Activated CD8-positive, alpha-beta T cell treated with anti-CD3 and anti-CD28 coated beads for 36 hours (primary cell): ENCODE measurements at places on chromosomes 4 and X. TPM values are rescaled to one million over a fixed set of nuclear protein-coding genes. Genes with fewer than 3 reads are reported as not detected.

FHDC1 gene
- 0.11 TPM for total RNA-seq

PDE5A gene
- 0.22 TPM for total RNA-seq

GPRASP1 gene
- 3.0 TPM for total RNA-seq

TMEM271 gene
- total RNA-seq: not detected

CT45A5 gene
- not detected for total RNA-seq

EPGN gene
- not detected for total RNA-seq

FGF16 gene
- total RNA-seq: not detected

PAGE5 gene
- total RNA-seq: not detected

KCND1 gene
- total RNA-seq: 2.5 TPM

PNMA6F gene
- total RNA-seq: not detected

ARMCX2 gene
- total RNA-seq: 19.4 TPM

WDR44 gene
- 9.9 TPM for total RNA-seq

SLC16A2 gene
- 0.36 TPM for total RNA-seq

CLCN3 gene
- 18.5 TPM for total RNA-seq

PAGE2B gene
- total RNA-seq: not detected
